ENCODE measurements at places on chromosomes 7 and 10. TPM values are rescaled to one million over a fixed set of nuclear protein-coding genes. Genes with fewer than 3 reads are reported as not detected.

Gene GIMAP7
- not detected for total RNA-seq

Gene ATRNL1
- total RNA-seq, result 0.30 TPM

Gene NACAD
- total RNA-seq, result 0.16 TPM

Gene PRPS1L1
- total RNA-seq, result not detected

Gene PLCE1
- total RNA-seq, result 6.3 TPM

Gene ALOX5
- total RNA-seq, result 0.22 TPM

Gene LRRC18
- not detected for total RNA-seq

Measured in A549 treated with CpdA at 1 μM for 4 hours (cell line).